ENCODE measurements at places on chromosomes 12 and 14.

GRCh38 chr12:64419696-64420095 lies 15.5 kb downstream of the XPOT start:
- no peak for DNase-seq

GRCh38 chr12:60100852-60101251 lies 505.0 kb downstream of the SLC16A7 start:
- no peak for DNase-seq

DNA sequence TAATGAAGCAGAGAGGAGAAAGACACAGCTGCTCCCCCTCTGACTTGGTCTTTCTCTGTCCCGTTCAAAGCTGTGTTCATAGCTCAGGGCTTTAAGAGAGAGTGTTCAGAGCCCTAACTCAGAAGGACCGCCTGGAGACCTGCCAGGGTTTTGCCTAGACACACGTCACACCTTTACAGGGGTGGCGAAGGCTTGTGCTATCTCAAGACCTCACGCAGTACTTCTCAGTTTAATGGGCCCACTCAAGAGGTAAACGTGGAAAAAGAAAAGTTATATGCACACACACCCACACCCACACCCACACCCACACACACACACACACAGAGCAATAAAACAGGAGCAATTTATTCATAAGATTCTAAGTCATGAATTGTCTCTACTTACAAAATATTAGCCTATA lies 374.3 kb downstream of the C12orf75 start:
- DNase-seq, result no peak

DNA sequence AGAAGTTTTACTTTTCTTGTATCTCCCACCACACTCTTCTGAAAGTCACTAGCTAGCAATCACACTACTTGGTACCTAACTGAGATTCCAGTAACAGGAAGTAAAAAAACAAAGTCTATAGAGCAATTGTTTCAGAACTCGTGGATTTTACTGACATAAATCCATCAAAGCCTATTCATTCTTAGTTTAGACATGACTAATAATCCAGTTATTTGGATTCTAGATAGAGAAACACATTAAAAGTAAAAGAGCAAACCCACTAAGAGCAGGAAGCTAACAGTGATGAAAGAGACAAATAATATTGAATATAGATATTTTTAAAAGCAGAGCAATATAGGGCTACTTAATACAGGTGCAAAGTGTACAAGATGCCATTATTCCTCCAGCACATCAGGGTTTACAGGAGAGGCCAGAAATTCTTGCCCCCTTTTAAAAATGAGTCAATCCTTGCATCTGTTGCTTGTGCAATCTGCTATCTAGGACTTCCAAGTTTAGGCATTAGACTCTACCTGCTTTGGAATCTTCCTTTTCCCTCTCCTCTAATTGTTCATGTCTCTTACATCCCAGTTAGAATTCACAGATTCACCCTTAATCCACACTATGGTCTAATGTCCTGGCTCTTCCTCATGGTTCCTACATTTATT lies 6.0 kb downstream of the HEATR5A start:
- no peak for DNase-seq

DNA sequence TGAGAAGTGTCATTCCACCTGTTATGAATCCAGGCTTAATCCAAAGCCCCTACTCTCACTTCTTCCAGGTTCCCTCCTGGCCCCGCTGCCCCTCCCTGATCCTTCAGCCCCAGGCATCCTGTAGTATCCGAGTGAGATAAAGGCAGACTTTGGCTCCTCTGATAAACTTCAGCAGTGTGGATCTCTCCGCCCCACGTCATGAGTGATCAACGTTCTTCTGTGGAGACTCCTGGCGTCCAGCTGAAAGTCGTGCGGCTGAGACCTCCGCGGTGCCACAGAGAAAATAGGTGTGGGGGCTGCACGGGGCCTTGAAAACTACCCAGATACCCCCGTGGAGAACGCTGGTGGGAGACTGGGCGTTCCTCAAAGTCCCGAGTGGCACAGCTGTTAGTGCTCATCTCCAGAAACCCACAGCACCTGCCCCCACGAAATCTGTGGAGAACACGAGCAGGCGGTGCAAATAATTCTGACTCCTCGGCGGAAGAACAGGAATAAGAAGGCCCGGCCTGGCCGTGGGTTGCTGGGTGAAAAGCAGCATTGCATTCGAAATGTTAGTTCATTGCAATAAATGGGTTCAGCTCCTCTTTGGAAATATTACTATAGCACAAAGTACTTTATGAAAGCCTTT lies 180.0 kb upstream of the RGS6 start:
- DNase-seq, result no peak

DNA sequence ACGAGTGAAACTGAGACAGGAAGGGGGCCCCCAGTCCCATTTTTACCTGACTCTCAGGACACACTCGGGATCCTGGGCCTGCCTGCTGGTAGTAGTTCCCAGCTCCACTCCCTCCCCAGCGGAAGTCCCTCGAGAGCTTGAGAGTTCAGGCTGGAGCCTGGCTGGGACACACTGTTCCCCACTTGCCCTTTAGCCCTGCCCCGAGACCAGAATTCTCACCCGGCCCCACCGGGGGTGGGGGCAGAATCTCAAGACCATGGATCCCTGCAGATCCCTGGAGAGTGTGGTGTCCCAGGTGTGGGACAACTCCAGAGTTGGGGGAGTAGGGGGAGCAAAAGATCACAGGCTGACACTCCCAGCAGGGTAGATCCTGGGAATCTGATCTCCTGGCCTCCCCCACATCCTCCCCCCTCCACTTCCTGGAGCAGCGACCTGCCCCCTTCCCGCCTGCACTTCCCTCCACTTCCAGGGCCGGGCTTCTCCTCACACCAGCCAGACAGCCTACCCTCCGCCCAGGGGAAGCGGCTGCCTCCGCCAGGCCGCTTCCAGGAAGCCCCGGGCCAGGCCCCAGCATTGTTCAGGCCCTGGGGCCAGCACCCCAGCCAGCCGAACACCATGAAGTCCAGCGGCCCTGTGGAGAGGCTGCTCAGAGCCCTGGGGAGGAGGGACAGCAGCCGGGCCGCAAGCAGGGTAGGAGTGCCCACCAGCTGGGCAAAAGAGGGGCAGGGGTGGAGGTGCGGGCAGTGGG lies at the start of gene TNS2:
TSS of gene TNS2 (plus strand) at position 495 of the 748 bp plus-strand sequence. CDS start at position 616, 121 bp downstream.
- no peak for DNase-seq

- no peak for DNase-seq
These were observed 120.3 kb downstream of the VRK1 start for GRCh38 chr14:96917442-96917963.

- no peak for DNase-seq
These were observed 54.3 kb downstream of the DRAM1 start for GRCh38 chr12:101931498-101932326.

- DNase-seq, result no peak
These were observed 64.5 kb downstream of the TMTC3 start for GRCh38 chr12:88206601-88207000.
